CMK (cell line): ENCODE measurements at places on chromosomes 7 and 10.

GRCh38 chr7:44463169-44463808 is 27.2 kb downstream of the NUDCD3 start:
- DNase-seq, result no peak

- DNase-seq, result no peak
These were observed 127.9 kb downstream of the CNNM2 start for GRCh38 chr10:103045961-103046360.

DNA sequence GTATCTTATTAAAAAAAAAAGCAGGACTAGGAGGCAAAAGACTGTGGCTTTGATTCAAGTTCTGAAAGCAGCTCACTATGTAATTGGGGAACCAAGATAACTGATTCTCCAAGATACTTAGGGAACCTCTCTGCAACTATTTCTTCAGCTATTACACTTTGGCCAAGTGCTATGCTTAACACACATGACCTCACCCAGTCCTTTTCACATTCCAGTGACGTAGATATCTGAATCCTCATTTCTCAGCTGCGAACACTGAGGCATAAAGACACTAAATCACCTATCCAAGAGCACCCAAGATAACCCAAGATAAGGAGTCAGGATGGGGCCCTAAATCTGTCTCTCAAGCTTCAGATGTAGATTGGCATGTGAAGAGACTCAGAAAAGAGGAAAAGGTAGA is 133.6 kb downstream of the GLI3 start:
- no peak for DNase-seq

DNA sequence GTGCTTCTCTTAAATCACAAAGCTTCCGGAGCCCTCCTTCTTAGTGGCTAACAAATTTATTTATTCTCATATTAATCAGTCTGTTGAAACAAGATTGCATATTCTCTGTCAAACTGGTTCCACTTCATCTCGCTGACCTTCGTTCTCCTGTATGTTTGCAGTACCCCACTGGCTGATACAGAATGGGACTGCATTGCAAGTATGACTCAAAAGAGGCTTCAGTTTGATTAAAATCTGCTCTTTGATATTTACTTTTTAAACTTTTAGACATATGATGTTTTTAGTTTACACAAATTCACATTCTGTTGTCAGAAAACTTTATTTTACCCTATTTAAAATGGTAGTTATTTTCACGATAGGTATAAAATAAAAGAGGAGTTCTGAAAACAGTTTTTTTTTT is 14.3 kb upstream of the ARHGAP12 start:
- no peak for DNase-seq

GRCh38 chr7:127392566-127393367 is at the start of gene ZNF800:
Gene ZNF800, minus strand, starts transcription at chr7:127392708. Its CDS starts 1,151 bp downstream, at chr7:127391557.
- DNase-seq, result peak; percentile 65

DNA sequence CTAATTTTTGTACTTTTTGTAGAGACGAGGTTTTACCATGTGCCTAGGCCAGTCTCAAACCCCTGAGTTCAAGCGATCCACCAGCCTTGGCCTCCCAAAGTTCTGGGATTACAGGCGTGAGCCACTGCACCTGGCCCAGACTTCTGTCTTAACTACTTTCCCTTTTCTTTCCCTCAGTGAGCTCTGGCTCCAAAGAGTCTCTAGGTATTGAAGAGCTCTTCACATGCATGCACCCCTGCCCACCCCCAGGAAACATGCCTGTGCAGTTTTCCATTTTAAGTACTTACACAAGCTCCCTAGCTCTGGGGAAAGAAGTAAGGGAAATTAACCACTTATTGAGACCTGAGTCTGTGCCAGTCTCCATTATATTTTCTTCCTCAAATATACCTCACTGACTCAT is 2.0 kb downstream of the MYOZ1 start:
- DNase-seq, result no peak

DNA sequence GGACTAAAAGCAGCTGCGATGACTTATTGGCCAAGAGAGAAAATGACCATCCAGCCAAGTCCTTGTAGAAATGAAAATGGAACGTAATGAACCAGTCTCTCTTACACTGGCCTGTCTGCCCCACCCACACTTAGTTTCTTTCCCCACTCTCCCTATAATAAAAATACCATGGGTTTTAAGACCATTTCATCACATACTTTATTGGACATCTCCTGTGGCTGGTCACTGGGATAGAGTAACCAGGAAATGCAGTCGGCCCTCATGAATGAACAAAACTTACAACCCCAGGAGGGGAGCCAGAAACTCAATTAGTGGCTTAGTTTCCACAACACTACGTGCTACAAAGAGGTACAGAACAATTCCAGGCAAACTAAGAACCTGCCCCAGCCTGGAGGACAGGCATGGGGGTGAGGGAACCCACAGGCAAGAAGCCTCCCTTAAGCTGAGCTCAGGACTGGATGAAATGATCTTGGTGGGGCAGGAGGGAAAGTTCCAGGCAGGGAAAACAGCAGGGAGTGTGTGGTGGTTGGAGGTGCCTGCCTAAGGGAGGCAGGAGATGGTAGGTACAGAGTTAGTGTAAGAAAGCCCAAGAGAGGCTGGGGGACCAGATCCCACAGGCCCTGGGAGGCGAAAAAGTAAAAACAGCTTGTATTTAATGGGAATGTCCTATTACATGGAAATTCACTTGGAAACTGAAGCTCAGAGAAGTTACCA is 29.6 kb downstream of the MKI67 start:
- no peak for DNase-seq

GRCh38 chr7:135666846-135667245 is 4.5 kb downstream of the STMP1 start:
- no peak for DNase-seq

- DNase-seq, result no peak
These were observed 185.7 kb downstream of the KIAA1217 start for GRCh38 chr10:24394461-24395190.

- no peak for DNase-seq
These were observed 122.1 kb upstream of the BTBD16 start for GRCh38 chr10:122148876-122149560.
